ENCODE measurements at places on chromosomes 3 and 15. TPM values are rescaled to one million over a fixed set of nuclear protein-coding genes. Genes with fewer than 3 reads are reported as not detected.
A peak's percentile ranks its signal among the peaks of the same experiment; 100 is the strongest.

DNA sequence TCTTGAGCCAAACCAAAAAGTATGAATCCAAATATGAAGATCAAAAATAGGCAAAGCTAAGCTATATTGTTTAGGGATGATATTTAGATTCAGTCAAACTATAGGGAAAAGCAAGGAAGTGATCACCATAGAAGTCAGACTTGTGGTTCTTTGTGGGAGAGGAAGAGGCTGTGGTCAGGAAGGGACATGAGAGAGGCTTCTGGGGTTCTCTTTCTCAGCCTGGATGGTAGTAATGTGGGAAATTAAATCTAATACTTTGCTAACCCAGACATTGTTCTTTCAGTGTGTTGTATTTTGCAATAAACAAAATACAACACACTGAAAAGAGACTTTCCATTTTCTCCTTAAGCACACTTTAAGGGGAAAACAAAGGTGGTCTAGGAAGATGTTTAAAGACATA, 3.1 kb downstream of the CX3CR1 start:
- no peak for DNase-seq

DNA sequence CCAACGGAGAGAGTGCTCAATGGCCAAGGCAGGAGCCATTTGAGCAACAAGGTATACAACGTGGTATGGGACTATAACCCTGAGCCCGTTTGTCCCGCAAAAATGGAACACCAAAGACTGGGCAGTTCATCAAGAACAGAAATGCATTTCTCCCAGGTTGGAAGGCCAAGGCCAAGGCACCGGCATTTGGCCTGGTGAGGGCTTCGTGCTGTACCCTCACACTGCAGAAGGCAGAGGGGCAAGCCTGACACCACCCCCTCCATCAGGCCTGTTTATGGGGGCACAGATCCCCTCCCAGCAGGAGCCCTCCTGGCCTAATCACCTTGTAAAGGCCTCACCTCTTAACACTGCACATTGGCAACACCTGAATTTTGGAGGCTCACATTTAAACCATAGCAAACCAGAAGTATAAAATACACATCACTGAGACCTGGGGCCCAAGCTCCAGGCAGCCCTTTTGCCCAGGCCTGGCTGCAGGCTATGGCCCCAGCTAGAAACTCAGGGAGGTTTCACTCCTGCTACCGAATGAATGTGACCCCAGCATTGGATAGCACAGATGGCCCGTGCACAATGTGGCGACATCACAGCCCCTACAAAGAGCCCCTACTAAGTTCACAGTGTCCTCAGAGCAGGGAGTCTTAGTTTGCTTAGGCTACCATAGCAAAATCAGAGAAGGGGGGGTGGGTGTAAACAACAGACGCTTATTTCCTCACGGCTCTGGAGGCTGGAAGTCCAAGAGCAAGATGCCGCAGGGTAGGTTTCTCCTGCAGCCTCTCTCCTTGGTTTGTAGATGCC, 47.1 kb downstream of the KLF15 start:
- DNase-seq, result no peak

GRCh38 chr3:34065901-34066300, 267.5 kb downstream of the PDCD6IP start:
- no peak for DNase-seq

DNA sequence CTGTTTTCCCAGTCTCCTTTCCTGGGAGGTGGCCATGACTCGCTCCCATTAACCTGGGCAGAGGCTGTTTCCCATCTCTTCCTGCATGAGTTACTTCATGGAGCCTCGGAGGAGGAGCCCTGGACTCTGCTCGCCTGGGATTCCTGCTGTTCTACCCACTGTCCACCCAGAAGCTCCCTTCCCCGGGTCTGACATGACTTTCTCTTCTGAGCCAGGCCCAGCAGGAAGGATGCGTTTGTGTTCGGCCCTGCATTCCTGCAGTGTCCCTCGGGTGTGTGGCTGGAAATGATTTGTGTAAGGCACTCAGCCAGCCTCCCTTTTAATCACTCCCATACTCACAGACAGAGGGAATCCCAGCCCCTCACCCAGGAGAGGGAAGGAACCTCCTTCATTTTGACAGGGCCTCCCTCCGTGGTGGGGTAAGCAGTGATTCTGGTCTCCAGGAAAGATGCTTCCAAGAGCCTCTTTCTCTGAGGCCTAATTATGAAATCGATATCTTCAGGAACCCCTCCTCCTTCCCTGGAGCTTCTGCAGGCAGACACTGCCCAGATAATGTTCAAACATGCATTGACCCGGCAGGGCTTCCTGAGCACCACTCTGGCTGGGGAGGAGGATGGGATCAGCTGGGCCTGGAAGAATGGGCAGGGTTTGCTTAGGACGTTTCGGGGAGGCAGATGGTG, 41.6 kb upstream of the DLG1 start:
- no peak for DNase-seq

- DNase-seq, result no peak
Observed at GRCh38 chr3:130073582-130073981, 8.0 kb upstream of the ALG1L2 start.

DNA sequence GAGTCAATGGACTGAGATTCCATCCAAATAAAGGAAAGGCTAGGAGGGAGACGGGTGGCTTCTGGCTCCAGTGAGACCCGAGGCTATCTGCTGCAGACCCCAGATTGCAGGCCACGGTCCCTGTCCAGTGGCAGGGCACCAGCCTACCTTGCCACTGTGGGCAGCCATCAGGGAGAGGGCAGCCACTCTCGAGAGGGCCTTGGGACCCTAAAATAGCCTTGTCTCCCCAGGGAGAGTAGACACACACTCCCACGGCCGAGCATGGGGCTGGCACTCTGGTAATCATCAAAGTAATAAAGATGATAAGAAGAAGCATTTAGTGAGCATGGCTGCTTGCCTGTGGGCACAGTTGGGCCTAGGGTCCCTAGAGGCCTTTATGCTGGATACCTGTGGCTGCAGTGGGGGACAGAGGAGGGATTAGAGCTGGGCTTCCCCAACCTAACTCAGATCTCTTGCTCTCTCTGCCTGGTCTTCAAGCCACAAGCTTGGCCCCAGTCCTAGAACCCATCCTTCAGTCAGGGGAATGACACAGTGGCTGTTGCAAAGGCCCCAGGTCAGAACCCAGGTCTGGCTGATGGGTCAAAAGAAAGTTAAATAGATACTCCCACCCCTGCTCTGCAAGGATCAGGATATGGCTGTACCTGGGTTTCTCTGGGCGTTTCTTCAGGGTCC, 9.2 kb upstream of the VIPR1 start:
- DNase-seq, result no peak

GRCh38 chr15:98241032-98241554, 280.6 kb downstream of the ARRDC4 start:
- peak; percentile 37 for DNase-seq

DNA sequence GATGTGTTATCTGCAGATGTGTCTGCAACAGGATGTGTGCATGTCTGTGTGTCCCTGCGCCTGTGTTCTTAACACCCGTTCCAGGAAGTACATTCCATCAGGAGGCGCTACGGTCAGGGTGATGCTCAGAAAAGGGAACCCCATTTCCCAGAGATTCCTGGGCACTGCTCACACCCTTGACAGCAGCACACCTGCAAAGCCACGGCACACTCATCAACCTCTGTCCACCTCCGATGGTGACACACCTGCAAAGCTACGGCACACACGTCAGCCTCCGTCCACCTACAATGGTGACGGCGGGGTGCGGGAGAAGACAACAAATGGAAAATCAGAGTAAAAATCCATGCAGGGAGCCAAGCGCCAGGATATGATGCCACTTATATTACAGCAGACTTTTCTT, 55.4 kb downstream of the NIPA2 start:
- no peak for DNase-seq

DNA sequence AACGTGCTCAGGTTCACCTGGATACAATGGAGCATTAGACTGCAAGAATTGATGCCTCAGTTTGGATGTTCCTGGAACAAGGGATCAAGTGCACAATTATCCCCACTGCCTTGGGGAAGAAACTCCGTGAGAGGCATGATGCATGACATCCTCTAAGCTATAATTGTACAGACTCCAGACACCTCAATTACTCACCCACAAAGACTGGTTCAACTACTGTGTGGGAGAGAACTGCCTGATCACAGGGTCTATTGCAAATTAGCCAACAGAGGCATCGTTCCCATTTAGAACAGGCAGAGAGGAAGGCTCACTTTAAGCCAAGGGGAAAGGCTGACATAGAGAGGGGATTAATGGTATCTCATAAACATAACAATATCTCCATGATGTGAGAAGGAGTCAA, 43.5 kb downstream of the ARRDC4 start:
- DNase-seq, result no peak

DNA sequence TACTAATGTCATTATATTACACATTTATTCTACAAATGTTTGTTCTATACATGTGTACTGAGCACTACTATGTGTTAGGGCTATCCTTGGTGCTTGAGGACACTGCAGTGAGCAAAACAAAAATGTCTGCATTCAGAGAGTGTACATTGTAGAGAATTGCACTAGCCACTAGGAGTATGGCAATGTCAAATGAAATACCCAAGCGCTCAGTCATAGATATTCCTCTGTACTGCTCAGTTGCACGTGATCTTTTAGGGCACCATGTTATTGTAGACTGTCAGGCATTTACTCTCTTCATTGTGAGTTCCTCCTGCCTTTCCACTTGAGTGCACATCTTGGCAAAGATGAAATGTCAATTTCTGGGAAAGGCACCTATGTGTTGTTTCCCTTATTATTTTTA, 36.8 kb downstream of the FNDC3B start:
- no peak for DNase-seq

DNA sequence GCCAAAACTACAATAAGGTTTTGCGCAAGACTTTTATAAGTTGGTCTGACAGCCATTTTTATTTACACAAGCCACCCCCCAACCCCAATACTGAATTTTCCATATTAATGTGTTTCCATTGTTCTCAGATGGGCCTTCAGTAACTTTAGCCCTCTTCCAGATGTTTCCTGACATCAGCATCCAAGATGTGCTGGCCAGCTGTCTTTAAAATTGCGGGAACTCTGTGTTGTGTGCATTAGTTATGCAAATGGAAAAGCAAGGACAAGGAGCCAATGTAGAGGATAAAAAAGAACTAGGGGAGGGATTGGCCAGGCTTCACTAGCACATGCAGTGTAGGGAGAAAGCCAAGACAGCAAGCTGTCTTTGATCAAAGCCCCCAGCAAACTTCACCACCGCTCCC, 45.4 kb downstream of the COMMD2 start:
- DNase-seq, result peak; percentile 30

GRCh38 chr3:165938986-165939540, 101.8 kb upstream of the BCHE start:
- no peak for DNase-seq

DNA sequence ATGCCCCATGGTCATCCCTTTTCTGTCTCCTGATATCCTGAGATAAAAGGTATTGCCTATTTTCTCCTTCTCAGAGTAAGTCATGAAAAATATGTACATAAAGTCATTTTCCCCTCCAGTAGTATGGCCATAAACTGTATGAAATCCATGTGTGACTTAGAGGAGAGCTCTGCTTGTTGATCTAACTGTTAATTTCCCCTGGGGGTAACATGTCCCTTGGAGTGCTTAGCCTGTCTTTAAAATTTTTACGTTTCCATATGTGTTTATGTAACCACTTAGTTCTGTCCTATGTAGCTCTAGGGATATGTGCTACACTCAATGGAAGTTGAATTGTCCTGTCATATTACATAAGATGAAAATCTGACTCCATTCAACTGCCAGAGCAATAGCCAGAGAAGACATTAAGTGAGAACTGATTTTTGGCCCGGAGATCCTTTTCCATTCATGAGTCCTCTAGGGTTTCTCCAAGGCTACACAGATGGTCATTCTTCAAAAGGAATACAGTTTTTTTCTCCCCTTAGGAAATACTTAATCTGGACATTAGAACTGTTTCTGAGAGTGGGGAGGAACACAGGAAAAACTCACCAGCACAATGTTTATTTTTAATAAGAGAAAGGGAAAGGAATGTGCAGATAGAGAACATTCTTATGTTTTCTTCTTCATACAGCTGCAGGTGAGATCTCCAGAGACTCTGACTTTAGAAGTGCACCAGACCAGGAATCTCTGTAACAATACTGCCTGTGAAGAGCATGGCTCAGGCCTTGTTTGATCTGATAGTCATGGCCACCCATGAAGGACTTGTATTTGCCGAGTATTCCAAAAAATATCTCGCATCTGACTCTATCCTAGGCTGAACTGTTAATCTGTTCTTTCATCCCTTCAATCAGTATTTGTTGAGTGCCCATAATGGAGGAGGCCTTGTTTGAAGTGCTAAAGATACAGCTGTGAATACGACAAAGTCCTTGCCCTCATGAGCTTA, 29.8 kb upstream of the CLRN1 start:
- no peak for DNase-seq

DNA sequence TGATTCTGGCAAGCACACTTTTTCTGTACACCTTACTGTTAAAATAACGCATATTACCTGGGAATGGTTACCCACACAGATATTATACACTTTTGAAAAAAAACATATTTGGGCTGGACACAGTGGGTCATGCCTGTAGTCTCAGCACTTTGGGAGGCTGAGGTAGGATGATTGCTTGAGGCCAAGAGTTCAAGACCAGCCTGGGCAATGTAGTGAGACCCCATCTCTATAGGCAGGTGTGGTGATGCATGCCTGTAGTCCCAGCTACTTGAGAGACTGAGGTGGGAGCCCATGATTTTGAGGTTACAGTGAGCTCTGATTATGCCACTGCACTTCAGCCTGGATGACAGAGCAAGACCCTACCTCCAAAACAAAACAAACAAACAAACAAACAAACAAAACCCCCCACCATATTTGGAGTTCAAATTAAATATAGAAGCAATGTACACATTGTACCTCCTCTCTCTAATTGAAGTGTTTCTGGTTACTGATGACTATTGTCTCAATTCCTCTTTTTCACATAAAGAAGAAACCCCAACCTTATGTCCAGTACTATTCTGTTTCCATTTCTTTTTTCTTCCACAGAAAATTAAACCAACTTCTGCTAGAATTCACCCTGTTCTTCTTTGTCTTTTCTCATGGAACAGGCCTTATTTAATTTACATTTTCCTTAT, 152.6 kb upstream of the UMPS start:
- DNase-seq, result no peak

DNA sequence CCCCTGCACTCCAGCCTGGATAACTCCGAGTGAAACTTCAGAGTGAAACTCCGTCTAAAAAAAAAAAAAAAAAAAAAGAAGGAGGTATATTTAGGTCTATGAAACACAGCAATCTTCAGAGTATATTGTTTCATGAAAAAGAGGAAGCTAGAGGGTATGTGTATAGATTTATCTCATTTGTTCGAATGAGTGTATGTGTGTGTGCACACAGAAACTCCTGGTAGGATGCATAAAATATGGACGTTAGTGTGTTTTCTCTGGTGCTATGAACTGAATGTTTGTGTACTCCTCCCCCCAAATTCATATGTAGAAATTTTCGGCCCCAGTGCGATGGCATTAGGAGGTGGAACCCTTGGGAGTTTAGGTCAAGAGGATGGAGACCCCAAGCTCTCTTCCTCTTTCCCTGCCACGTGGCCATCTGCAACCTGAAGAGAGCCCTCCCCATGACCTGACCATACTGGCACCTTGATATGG, 98.6 kb upstream of the KLF13 start:
- no peak for DNase-seq

The SLC2A2 gene
- not detected for total RNA-seq

The PLXND1 gene
- 70.4 TPM for total RNA-seq

The ZSCAN2 gene
- 64.8 TPM for total RNA-seq

The TMC3 gene
- not detected for total RNA-seq

The PROK2 gene
- 2.7 TPM for total RNA-seq

The ST3GAL6 gene
- 6.6 TPM for total RNA-seq

The SEMA6D gene
- total RNA-seq, result 5.5 TPM

The UNC13C gene
- 0.03 TPM for total RNA-seq

Data from H7 (cell line).